ENCODE measurements at places on chromosomes 5 and 9. TPM values are rescaled to one million over a fixed set of nuclear protein-coding genes. Genes with fewer than 3 reads are reported as not detected.

PCDHGB3 gene
- total RNA-seq = 6.2 TPM

DMRT2 gene
- not detected for total RNA-seq

C1QTNF3 gene
- 2.4 TPM for total RNA-seq

PLAC8L1 gene
- not detected for total RNA-seq

MAMDC4 gene
- total RNA-seq = 0.88 TPM

HAPLN1 gene
- total RNA-seq = 18.8 TPM

SLIT3 gene
- total RNA-seq = 38.3 TPM

KLHL3 gene
- total RNA-seq = 6.2 TPM

IFNB1 gene
- total RNA-seq = not detected

NR2F1-AS1 gene
- 15.9 TPM for total RNA-seq

DAB2 gene
- total RNA-seq = 277 TPM

EFNA5 gene
- 10.0 TPM for total RNA-seq

DEPDC1B gene
- total RNA-seq = 1.8 TPM

NDUFS6 gene
- total RNA-seq = 23.9 TPM

CDC20B gene
- not detected for total RNA-seq

GEMIN5 gene
- total RNA-seq = 11.6 TPM

PTGS1 gene
- total RNA-seq = 3.2 TPM

PRDM9 gene
- total RNA-seq = not detected

LHX2 gene
- total RNA-seq = not detected

PLPP1 gene
- total RNA-seq = 69.8 TPM
